ENCODE measurements at places on chromosomes 11 and 22. TPM values are rescaled to one million over a fixed set of nuclear protein-coding genes. Genes with fewer than 3 reads are reported as not detected.

LGALS12 gene
- total RNA-seq: 2.4 TPM

RPS6KB2 gene
- total RNA-seq: 31.0 TPM

FUT4 gene
- 5.1 TPM for total RNA-seq

LRRC32 gene
- 95.5 TPM for total RNA-seq

FAT3 gene
- 0.68 TPM for total RNA-seq

Measured in pericardium fibroblast (primary cell).